RCC 7860 (cell line): ENCODE measurements at places on chromosomes 6 and 20.

GRCh38 chr6:148530394-148530953, 187.8 kb downstream of the SASH1 start:
- DNase-seq: peak; percentile 39

DNA sequence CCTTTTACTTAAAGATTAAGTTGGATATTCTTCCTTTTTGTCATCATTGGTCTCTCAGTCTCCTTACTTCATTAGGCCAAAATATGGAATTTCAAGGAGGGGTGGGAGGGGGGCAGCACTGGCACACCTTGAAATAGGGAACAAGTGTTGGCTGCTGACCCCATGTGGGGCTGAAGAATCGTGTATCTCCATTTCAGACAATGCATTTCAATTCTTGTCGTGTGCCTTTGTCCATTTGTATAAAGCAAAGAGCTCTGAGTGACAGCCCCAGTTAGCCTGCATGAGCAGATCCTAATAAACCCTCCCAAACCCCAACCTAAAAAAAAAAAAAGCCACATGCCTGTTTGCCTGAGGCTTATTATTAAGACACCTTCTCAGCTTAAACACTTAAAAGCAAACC, 1.0 kb upstream of the TFAP2D start:
- DNase-seq: no peak

GRCh38 chr20:3313683-3314065, 74.7 kb upstream of the SLC4A11 start:
- DNase-seq: no peak

DNA sequence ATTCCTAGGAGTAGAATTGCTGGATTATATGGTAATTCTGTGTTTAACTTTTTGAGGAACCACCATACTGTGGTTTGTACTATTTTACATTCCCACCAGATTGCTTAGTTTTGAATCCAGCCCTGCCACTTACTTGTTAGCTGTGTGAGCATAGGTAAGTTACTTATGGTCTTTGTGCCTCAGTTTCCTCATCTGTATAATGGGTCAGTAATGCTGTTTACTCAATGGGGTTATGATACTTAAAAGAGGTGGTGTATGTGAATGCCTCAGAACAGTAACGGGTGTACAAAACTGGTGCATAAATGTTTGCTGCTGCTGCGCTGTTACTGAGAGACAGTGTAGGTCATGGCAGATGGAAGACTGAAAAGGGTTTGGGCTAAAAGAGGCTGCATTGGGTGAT, 239.3 kb downstream of the NRN1 start:
- DNase-seq: no peak

DNA sequence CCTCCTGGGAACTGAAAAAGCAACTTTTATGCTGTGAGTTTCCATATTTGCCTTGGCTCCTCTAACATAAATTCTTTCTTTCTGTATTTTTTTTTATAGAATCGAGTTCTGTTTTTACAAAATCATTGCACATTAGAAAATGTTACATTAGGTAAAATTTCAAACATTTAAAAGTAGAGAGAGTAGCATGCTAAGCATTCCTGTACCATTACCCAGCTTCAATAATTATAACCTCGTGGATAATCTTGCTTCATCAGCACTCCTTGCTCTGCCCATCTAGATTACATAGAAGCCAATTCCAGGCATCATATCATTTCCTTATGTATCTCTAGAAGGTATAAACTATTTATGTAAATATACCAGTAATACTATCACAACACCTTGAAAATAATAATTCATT, 15.4 kb upstream of the FBXO30 start:
- DNase-seq: no peak

GRCh38 chr6:150687508-150687907, 87.8 kb downstream of the PLEKHG1 start:
- DNase-seq: no peak

DNA sequence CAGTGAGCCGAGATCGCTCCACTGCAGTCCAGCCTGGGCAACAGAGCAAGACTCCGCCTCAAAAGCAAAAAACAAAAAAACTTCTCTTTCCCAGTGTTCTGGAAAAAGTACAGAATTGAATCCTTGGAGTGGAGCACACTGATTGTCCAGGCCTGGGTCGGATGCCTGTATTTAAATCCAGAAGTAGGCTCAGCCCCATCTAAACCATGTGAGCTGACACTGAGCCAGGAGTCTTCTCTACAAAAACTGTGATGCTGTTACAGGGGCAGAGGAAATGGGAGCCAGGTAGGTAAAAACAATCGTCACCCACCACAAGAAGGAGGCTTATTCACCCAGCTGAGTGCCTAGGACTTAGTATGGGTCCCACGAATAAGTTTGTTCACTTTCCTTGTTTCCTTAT, 43.0 kb upstream of the PTPN1 start:
- no peak for DNase-seq

- no peak for DNase-seq
Measured at GRCh38 chr6:43915986-43916923, 146.2 kb downstream of the VEGFA start.

GRCh38 chr6:15643542-15643941, 19.3 kb downstream of the DTNBP1 start:
- no peak for DNase-seq

GRCh38 chr6:13920552-13920951, 4.2 kb upstream of the RNF182 start:
- no peak for DNase-seq
